HAP-1 (cell line): ENCODE measurements at places on chromosomes 11 and 22.

DNA sequence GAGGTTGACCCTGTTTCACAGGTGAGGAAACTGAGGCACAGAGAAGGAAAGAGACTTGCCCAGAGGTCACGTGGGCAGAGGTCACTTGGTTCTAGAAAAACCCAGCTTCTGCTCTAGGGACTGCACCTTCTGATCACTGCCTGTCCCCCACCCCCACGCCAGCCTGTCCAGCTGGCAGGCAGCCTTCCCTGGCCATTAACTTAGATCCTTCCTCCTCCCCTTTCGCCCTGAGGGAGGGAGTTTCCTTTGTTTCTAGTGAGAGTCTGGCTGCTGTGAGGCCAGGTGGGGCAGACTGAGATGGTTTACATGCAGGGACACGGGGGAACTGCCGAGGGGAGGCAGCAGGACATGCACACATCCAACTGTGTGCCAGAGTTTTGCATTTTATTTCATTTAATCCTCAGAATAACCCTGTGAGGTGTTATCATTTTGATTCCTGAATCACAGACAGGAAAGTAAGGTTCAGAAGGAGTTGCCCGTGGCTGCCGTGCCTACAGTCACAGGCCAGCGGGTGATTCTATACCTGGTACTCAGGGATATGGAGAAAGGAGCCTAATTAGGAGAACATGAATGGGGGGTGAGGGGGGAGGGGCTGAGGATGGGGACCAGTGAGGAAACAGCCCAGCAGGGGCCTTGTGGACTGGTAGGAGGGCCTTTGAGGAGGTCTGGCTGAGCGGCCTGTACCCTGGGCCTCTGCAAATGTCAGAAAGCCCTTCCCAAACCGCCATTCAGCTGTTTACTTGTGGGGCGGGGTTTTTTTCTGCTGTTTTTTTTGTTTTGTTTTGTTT is 3.4 kb downstream of the FAM83F start:
- peak; percentile 17 for DNase-seq

- no peak for DNase-seq
Observed at GRCh38 chr11:124285610-124286344, 28.0 kb downstream of the OR8D1 start.

- DNase-seq = no peak
Observed at GRCh38 chr11:59216641-59217564, 4.2 kb upstream of the MPEG1 start.

DNA sequence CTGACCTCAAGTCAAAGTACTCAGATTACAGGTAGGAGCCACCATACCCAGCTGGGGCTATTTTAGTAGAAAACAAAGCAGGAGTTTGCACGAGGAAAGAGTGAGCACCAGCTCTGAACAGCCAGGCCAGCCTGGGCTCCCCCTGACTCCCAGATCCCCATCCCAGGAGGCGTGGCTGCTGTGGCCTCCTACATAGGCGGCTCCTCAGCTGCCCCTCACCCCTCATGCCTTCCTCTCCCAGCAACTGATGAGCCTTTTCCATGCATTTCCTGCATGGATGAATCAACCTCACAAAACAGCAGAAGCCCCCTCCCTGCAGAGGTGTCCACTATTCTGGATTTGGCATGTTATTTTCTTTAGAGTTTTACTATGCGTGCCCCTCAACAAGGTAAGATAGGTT is 10.5 kb upstream of the FLRT1 start:
- no peak for DNase-seq

DNA sequence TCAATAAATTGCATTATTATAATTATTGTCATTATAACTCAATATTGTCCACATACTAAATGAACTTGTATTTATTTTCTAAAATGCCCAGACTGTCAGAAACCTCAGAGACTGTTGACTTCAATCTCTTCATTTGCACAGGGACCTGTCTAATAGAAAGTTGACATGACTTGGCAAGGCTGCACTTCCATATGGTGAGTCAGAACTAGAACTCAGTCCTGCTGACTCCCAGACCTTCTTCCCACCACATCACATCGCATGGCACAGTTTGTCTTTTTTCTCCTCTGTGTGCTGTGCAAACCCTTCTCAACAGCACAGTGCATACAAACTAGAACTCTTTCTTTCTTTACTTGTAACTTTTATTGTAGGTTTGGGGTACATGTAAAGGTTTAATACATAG is 215.1 kb upstream of the BLID start:
- no peak for DNase-seq

- DNase-seq = no peak
Observed at GRCh38 chr22:24086310-24086709, 75.2 kb downstream of the CABIN1 start.

- DNase-seq = no peak
Observed at GRCh38 chr11:78449866-78450265, 32.2 kb upstream of the GAB2 start.

DNA sequence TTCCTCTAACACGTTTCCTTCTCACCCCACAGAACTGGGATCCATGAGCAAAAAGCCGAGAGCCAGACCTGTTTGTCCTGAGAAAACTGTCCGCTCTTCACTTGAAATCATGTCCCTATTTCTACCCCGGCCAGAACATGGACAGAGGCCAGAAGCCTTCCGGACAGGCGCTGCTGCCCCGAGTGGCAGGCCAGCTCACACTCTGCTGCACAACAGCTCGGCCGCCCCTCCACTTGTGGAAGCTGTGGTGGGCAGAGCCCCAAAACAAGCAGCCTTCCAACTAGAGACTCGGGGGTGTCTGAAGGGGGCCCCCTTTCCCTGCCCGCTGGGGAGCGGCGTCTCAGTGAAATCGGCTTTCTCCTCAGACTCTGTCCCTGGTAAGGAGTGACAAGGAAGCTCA is 24.0 kb downstream of the CD5 start:
- no peak for DNase-seq

GRCh38 chr22:19346677-19347265 is 55.3 kb upstream of the CLTCL1 start:
- DNase-seq = no peak

DNA sequence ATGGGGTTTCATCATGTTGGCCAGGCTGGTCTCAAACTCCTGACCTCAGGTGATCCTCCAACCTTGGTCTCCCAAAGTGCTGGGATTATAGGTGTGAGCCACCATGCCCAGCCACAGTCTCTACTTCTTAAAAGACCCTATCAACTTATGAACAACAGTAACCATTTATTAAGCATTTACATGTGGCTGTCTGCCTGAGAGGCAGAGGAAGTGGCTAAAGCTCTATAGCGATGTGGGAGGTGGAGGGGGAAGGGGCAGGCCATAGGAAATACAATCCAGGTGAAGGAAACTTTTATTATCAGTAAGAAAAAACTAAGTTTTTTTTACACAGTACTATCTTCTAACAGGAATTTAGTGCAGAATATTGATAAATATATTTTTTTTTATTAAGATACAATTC is 87.8 kb upstream of the PHOX2A start:
- no peak for DNase-seq

DNA sequence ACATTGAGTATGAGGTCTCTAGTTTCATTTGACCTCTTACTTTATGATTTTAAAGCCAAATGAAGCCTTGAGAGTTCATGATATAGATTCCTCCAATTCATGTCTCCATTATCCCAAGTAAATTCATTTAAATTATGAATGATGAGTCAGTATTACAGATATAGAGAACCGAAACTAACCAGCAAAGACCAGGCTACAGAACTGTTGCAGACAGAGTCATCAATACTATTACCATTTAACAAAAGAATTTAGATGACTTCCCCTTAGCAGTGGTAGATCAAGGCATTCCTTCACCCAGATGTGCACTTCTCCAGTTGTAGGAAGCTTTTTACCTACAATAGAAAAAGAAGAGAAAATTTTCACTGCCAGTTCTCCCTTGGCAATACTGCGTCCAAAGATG is 11.8 kb upstream of the CCDC89 start:
- no peak for DNase-seq

GRCh38 chr11:8258289-8258688 is 5.4 kb downstream of the LMO1 start:
- DNase-seq = no peak

DNA sequence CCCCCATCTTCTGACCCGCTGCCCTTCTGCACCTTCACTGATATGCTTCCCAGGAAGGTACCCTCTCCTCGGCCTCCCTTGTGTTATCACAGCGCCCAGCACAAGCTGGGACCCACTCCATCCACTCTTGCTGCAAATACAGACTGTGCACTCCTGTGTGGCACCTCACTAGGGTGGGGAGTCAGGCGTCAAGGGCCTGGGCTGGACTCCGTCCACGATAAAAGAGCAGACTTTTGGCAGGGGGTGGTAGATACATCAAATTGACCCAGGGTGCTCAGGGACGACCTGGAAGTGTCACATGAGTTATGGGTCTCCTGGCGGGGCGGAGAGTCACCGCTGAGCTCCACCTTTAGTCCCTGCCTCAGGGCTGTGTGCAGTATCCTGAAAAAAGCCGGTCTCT is 908 bp downstream of the TRPM5 start:
- no peak for DNase-seq

- no peak for DNase-seq
Observed at GRCh38 chr11:33649944-33650343, 50.7 kb downstream of the C11orf91 start.

DNA sequence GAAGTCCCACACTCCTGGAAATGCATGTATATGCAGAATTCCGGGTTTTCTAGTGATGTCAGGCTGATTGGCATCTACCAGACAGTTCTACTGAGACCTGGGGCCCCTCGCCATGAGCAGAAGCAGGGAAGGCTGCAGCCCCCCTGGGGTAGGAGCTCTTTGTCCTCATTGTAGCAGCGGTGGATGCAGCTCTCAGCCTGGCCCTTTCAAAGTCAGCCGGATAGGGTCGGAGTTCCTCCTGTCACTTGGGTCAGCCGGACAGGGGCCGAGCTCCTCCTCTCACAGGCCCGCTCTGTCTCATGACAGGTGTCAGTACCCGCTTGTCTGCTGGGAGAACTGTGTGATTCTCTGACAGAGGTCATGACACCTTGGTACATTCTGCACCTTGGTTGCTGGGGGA is 30.0 kb downstream of the MRGPRD start:
- DNase-seq = no peak

GRCh38 chr11:87193756-87194470 is 156.2 kb downstream of the TMEM135 start:
- no peak for DNase-seq

GRCh38 chr11:72752088-72752914 is at the start of gene ARAP1:
ARAP1 (minus strand) TSS chr11:72752408; CDS start chr11:72727128, 25,280 bp downstream.
- DNase-seq = peak; percentile 66

GRCh38 chr11:115122274-115122673 is 381.9 kb downstream of the CADM1 start:
- DNase-seq = no peak

DNA sequence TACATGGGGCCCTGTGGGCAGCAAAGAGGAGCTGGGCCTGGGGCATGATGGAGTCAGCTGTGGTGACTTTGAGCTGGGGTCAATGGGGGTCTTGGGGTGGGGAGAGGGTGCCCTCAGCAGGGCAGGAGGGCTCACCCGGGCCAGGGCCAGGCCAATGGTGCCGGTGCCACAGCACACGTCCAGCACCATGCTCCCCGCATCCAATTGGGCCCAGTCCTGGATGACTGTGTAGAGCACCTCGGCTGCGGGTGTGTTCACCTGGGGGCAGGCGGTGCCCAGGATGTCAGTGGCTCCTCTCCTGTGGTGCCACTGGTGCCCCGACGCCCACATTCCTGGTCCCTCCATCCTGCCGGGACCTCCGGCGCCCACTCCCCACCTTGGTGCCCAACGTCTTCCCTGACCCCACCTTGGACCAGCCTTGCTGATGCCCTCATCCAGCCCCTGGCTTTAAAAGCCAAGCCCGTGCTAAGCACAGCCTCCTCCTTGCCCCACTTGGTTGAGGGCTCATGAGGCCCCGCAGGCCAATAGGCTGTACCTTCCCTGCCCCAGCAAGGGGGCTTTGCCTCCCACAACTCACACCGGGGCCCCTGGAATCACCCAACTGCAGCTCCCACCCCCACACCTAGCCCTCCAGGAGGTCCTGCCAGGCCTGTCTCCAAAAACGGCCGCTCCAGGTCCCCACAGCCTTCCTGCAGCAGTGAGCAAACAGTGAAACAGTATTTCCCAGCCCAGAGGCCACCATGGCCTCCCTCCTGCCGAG is 2.2 kb upstream of the RANBP1 start:
- no peak for DNase-seq

DNA sequence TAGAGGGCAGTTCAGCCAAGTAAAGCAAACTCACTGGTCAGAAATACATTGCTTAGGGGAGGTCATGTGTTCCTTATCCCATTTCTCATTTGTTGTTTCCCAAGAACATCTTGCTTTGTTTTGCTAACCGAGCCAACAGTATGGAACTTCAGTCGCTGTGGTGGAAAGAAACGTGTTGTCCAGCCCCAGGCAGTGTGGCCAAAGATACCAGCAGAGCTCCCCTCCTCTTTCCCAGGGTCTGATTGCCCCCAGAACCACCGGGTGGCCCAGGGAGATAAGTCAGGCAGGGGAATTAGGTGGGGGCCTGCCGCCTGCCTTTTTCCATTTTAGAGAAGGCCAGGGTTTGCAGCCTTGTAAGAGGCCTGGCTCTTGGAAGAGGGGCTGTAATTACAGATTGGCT is 98.7 kb upstream of the CRYBB3 start:
- DNase-seq = no peak

- DNase-seq = no peak
Observed at GRCh38 chr11:12968101-12968500, 41.0 kb upstream of the RASSF10 start.

DNA sequence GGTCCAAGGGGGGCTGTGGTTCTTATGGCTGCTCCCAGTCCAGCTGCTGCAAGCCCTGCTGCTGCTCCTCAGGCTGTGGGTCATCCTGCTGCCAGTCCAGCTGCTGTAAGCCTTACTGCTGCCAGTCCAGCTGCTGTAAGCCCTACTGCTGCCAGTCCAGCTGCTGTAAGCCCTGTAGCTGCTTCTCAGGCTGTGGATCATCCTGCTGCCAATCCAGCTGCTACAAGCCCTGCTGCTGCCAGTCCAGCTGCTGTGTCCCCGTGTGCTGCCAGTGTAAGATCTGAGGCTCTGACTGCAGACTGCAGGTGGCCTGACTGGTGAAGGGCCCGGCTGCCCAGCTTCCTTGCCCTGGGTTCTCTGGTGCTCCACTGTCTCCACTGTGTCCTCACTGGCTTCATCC is 696 bp downstream of the KRTAP5-5 start:
- DNase-seq = no peak
